ENCODE measurements at places on chromosomes 16 and 17.
A peak's percentile ranks its signal among the peaks of the same experiment; 100 is the strongest.

DNA sequence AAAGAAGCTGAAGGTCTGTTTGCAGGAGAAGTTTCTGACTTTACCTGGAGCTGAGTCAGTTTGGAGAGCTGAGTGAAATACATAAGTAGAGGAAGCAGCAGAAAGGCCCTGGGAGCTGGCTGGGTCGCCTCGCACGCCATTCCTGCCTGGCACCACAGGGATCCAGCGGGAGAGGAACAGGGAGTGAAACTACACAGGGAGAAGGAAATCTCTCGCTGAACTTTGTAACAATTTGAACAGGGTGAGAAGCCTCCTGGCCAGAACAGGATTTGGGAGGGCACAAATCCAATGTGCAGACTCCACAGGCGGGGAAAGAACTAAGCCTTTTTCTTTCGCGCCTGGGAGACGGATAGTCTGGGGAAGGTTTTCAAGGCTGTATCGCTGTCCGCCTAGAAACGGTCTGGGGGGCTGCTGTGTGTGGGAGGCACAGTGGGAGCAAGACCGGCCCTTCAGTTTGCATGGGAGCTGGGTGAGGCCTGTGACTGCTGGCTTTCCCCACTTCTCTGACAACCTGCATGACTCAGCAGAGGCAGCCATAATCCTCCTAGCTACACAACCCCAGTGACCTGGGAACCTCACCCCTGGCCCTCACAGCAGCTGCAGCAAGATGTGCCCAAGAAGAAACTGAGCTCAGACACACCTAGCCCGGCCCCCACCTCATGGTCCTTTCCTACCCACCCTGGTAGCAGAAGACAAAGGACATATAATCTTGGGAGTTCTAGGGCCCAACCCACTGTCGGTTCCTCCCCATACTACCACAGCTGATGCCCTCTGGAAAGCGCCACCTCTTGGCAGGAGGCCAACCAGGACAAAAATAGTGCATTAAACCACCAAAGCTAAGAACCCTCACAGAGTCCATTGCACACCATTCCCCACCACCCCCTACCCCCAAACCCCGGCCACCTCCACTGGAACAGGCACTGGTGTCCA lies 778.6 kb downstream of the KCNJ2 start:
- no peak for DNase-seq

- DNase-seq, result no peak
Observed at GRCh38 chr17:58960068-58960467, 146.6 kb downstream of the TRIM37 start.

- DNase-seq, result no peak
Observed at GRCh38 chr17:18191236-18191667, 7.6 kb downstream of the ALKBH5 start.

DNA sequence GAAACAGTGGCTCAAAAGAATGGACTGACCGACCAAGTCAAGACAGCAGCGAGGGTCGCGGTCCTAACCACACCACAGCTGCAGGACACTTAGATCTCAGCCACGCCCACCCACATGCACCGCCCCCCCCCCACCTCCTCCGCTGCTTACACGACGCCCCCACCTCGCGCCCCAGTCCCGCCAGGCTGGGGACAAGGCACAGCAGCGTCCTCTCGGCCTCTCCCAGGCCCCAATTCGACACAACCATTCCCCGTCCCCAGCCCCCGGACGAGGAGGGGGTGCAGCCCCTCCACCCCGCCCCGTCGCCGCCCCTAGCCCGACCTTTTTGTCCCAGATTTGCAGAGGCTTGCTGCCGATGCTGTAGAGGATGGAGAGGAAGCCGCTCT lies 477 bp downstream of the CFAP20 start:
- DNase-seq, result peak; percentile 22

- no peak for DNase-seq
Observed at GRCh38 chr17:81902023-81902652, at the start of gene NPB. Gene NPB, plus strand, starts transcription at chr17:81902238. Its CDS starts 40 bp downstream, at chr17:81902278.

DNA sequence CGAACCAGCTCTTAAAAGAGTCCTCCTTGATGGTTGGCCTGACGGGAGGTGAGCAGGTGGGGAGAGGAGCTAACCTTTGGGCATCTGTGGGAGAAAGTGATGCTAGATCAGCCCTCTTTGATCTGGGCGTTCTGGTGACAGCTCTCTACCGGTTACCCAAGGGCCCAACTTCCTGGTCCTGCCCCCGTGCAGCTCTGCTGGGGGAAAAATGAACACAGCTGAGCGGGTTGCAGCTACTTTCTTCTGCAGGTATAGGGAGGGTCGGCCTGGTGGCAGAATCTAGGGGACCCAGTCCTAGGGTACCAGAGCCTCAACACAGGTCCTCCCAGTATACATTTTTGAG lies 2.9 kb downstream of the SHISA9 start:
- DNase-seq, result no peak

DNA sequence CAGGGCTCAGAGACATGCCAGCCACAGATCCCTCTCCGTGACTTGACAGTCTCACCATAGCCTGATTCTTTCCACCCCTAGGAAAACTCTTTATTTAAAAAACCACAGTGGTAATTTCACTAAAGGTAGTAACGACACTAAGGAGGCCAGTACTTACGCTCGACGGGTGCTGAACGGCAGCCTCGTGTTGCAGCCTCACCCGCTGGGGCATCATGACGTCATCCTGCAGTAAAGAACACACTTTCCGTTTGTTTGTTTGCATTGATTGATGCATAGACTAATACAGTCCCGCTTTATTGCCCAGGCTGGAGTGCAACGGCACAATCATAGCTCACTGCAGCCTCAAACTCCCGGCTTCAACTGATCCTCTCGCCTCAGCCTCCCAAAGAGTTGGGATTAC lies 65.1 kb upstream of the METRNL start:
- DNase-seq, result no peak

GRCh38 chr17:47201166-47201565 lies 8.0 kb upstream of the MYL4 start:
- DNase-seq, result no peak

- no peak for DNase-seq
Observed at GRCh38 chr17:78828470-78829185, 12.0 kb downstream of the USP36 start.

DNA sequence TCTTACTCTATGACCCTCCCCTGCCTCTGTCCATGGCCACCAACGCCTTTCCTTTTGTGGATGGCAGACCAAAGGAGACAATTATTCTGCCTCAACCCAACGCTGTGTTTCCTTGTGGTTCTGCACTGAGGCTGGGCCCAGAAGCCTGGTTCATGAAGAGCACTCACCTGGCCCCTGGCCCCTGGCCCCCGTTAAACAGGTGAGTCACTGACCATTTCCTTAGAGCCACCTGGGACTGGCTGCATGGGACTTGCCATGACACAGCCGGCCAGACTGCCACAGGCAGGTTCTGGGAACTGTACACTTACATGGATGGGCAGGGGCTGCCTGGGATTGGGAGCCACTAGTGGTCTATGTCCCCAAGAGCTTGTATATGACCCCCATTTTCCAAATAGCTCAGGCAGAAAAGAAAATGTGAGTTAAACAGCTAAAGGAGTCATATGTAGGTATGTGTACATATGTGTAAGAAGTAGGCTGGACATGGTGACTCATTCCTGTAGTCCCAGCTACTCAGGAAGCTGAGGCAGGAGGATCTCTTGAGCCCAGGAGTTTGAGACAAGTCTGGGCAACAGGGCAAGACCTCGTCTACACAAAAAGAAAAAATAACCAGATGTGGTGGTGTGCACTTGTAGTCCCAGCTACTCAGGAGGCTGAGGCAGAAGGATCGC lies 181.9 kb upstream of the CACNG5 start:
- no peak for DNase-seq

- DNase-seq, result no peak
Observed at GRCh38 chr17:58375811-58376210, 23.8 kb upstream of the SUPT4H1 start.

- DNase-seq, result no peak
Observed at GRCh38 chr16:84446084-84446483, 58.4 kb downstream of the MEAK7 start.

- peak; percentile 29 for DNase-seq
Observed at GRCh38 chr17:65393514-65393913, 167.9 kb downstream of the AXIN2 start.

GRCh38 chr17:50055055-50055425 lies 870 bp upstream of the ITGA3 start:
- DNase-seq, result peak; percentile 54

DNA sequence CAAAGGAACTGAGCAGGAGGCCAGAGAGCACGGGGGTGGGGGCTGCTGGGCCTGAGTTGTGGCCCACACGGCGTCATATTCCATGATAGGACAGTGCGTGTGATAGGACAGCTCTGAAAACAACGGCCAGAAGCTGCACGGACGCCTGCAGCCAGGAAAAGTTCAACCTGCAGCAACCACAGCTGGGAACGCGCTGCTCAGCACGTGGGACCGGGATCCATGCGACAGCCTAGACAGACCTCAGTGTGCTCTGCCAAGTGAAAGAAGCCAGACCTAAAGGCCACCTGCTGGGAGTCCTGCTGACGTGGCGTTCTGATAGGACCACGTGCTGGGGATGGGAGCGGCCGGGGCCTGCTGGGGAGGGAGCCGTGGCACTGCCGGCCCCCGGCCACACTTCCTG lies 21.6 kb downstream of the CTU2 start:
- no peak for DNase-seq

GRCh38 chr16:12111819-12112218 lies 135.3 kb downstream of the SNX29 start:
- DNase-seq, result no peak

- no peak for DNase-seq
Observed at GRCh38 chr17:72812823-72813222, 279.7 kb downstream of the SLC39A11 start.

- DNase-seq, result no peak
Observed at GRCh38 chr17:10724546-10725195, 5.2 kb downstream of the TMEM220 start.

DNA sequence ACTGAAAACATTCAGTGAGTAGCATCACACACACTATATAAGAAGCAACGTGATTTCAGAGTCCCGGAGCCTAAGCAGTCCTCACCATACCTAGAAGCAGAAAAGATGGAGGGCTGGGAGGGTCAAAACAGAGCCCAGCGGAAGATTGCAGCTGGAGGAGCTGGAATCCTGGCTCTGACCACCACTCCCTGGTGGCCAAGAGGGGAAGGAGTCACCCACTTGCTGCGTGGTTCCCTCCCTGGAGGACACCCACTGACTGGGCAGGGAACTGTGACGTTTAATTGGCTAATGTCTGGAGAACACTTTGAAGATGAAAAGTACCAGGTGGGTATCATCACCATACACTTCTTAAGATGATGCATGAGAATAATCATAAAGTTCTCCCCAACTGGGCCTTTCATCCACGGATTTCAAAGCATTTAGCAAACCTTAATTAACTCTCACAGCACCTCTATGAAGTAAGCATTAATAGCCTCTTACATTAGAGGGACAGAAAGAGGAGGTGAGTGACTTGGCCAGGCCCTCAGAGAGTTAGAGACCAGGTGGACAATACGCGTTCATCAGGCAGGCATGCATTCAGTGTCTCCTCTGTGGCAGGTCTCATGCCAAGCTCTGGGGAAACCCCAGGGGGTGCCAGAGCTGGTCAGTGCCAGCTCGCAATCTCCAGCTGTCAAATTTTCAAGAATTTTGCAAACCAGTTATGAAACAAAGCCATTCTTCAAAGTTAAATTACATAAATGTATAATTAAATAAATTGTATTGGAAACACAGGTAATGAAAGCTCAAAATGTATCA lies 137.9 kb downstream of the AXIN2 start:
- no peak for DNase-seq

DNA sequence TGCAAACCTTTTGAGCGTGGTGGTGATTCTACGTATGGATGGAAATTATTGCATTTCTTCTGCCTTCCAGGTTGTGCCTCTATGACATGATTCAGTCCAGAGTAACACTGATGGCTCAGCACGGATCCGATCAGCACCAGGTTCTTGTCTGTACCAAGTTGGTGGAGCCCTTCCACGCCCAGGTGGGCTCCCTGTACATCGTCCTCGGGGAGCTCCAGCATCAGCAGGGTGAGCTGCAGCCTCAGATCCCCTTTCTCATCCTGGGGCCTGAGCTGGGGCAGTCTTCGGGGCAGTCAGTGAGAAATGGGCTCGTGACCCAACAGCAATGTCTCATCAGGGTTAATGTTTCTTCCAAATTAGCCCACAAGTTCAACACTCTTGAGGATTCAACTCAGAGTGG lies 9.3 kb upstream of the CDK3 start:
- no peak for DNase-seq

GRCh38 chr17:3980381-3981014 lies 16.3 kb upstream of the ATP2A3 start:
- no peak for DNase-seq

DNA sequence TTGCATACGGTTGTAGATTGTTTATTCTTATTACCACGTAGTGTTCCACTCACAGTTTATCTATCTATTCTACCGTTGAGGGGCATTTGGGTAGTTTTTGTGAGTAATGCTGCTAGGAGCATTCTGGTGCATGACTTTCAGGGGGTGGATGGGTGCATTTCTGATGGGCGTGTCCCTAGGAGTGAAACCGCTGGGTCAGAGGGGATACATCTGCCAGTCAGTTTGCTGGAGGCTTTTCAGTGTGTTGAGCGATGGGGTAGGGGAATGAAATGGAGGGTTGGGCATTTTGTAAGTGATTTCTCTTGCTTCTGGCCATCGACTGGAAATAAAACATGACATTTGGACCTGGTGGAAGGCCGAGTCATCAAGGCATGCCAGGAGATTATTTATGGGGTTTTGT lies 17.0 kb upstream of the IRX3 start:
- DNase-seq, result no peak

DNA sequence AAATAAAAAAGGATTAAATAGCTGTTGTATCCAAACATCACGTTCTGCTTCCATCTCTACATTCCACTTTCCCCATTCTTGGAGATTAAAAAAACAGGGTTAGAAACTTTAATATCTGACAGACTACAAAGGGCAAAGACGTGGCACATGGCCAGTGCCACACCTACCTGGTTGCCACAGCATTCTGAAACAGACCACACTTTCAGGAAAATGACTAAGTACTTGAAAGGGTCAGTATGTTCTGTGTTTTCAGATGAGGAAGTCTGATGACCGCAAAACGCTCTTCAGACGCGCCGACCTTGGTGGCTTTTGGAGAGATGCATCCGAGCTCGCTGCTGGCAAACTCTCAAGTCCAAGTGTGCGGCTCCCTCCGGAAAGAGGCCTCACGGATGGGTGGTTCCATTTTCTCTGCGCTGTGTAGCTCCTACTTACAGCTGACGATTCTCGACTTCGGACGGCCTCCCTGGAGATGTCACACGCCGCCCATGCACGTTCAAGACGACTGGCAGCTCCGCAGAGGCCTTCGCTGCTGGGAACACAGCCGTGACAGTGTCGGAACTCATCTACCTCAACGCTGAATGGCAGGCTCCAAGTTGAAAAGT lies 15.5 kb downstream of the MAP1LC3B start:
- DNase-seq, result peak; percentile 31

- no peak for DNase-seq
Observed at GRCh38 chr17:28926786-28927185, 23.9 kb upstream of the DHRS13 start.

- DNase-seq, result no peak
Observed at GRCh38 chr16:89602952-89603590, 10.4 kb upstream of the DPEP1 start.

DNA sequence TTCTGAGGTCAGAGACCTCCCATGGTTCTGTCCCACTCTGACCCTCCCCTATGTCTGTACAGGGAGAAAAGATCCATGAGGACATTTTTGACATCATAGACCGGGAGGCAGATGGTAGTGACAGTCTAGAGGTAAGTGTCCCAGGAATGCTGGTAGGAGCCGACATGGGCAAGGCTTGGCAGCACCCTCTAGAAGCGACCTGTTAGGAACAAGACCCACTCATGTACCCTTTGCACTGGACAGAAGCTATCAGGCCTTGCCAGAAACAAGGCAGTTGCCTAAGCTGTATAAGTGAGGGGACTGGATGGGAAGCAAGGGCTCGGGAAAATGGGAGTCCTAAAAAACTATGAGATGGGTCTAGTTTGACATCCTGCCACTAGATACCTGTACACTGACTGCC lies 2.5 kb downstream of the TUBG1 start:
- DNase-seq, result no peak

Data from natural killer cell (primary cell).